ENCODE measurements at places on chromosomes 2 and 18.
A peak's percentile ranks its signal among the peaks of the same experiment; 100 is the strongest.

- DNase-seq, result no peak
Measured at GRCh38 chr18:77046994-77047393, 85.6 kb downstream of the MBP start.

DNA sequence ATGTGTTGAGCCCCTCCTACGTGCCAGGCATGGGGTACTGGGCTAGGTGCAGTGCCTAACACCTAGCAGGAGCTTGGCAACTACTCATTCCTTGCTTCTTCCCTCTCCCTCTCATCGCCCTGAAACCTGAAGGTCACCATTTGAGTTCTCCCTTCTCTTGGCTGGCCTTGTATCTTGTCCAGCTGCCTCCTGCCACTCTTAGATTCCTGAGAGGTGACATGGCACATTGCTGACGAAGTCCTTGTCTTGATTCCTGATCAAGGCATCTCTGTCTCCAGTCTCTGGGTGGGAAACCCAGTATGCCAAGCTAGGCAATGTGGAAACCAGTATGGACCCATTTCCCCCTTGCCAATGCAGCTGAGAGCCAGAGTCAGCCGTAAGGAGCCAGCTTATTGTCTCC lies 9.0 kb upstream of the EFR3B start:
- DNase-seq, result no peak

GRCh38 chr2:103823847-103824246 lies 1030.1 kb upstream of the POU3F3 start:
- DNase-seq, result no peak

GRCh38 chr2:238905644-238906043 lies 57.8 kb downstream of the TWIST2 start:
- DNase-seq, result no peak

DNA sequence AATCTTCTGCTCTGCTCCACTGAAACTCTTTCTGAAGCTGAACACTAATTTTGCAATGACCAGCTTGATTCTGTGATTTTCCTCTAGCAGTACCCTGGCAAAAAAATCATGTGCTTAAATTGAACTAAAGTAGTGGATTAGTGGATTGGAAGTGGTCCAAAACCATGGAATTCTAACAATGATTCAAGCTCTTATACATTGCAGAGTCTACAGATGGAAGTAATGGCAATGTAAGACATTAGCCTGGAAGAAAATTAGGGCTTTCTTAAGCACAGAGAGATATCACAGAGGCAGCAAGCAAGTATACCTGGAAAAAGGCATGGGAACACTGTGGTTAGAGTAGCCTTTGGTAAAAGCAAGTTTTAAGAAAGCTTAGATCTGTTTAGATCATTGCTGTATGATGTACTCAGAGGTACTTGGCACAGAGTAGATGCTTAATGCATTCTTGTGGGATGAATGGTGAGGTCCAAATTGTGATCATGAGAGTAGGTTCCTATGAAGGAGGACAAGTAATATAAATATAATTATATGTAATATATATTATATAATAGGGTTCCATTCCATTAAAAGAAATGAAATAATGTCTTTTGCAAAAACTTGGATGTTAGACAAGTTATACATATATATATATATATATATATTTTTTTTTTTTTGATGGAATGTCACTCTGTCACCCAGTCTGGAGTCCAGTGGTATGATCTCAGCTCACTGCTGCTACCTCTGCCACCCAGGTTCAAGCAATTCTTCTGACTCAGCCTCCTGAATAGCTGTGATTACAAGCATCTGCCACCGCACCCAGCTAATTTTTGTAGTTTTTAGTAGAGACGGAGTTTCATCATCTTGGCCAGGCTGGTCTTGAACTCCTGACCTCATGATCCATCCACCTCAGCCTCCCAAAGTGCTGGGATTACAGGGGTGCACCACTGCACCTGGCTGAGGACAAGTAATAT lies 172.2 kb upstream of the SCN7A start:
- DNase-seq, result peak; percentile 63

DNA sequence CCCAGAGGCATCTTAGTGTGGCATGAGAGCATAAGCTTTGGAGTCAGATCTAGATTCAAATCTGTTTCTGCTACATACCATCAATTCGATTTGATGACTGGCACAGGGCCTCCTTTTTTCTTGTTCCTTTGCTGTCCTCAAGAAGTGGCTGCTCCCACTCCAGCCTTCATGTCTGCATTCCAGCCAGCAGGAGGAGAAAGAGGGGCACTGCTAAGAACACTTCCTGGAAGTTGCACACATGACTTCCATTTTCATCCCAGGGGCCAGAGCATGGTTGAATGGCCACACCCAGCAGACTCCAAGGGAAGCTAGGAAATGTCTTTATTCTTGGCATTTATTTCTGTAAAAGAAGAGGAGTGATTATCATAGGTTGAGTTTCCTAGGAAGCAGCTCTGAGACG lies 50.4 kb downstream of the EML6 start:
- DNase-seq, result peak; percentile 31

DNA sequence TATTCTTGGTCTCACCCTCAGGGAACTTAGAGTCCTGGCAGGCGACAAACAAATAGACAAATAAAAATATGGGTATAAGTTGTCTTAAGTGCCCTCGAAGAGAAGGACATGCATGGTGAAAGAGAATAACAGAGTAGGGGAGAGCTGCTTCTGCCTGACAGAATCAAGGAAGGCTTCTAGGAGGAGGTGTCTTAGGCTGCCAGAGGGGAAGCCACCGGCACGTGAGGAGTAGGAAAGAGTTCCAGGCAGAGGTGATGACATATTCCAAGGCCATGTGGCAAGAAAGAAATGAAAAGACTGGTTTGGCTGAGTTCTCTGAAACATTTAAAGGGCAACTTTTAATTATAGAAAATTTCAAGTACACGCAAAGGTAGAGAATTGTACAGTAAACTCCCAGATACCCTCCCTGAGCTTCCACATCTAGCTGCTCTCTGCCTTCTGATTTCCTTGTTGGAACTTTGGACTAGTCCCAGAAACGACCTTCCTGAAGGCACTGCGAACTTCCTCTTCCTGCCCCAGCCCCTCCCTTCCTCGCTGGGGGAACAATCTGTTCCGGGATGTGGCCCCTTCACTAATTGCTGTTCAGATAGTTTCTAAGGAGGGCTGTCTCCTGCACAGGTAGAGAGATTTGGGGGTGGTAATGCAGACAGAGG lies 91.7 kb downstream of the DYSF start:
- no peak for DNase-seq

DNA sequence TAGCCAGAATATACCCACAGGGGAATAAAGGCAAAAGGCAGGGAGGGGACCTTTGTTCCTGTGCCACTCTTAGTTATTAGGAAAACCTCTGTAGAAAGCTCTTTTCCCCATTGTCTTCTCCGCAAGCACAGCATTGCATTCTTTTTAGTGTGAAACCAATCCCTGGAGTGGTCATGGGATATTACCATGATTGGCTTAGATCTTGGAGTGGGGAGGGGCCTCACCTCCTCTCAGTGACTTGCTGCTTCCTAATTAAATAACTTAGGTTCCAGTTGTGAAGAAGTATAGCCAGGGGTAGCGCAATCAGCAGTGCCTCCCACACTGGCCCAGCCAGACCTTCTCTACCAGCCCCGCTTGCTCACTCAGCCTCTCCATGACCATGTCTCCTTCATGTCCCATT lies 49.9 kb upstream of the AFF3 start:
- DNase-seq, result no peak

- peak; percentile 40 for DNase-seq
Measured at GRCh38 chr2:191845248-191845715, 1.6 kb downstream of the CAVIN2 start.

- DNase-seq, result no peak
Measured at GRCh38 chr2:218263817-218264641, 3.2 kb downstream of the GPBAR1 start.

GRCh38 chr18:22207021-22207758 lies 37.8 kb downstream of the GATA6 start:
- no peak for DNase-seq

DNA sequence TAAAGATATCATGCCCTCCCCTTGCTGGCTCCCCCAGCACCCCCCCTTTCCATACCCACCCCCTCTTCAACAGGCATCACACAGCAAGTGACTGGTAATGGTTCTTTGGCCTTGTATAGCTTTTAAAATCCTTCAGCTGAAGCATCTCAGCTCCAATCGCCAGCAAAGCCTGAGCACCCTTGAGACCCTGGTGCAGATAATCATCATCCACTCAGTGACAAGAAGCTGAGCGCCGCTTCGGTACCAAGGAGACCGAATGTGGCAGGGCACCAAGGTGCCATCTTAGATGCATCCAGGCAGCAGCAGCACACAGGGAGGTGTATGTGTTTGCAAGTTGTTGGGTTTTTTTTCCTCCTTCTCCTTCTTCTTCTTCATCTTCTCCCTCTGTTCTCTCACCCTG lies 232.7 kb downstream of the BCL11A start:
- no peak for DNase-seq

- no peak for DNase-seq
Measured at GRCh38 chr2:190722061-190722759, 73.3 kb downstream of the NAB1 start.

- DNase-seq, result peak; percentile 14
Measured at GRCh38 chr2:217836901-217837491, 165.8 kb downstream of the TNS1 start.

DNA sequence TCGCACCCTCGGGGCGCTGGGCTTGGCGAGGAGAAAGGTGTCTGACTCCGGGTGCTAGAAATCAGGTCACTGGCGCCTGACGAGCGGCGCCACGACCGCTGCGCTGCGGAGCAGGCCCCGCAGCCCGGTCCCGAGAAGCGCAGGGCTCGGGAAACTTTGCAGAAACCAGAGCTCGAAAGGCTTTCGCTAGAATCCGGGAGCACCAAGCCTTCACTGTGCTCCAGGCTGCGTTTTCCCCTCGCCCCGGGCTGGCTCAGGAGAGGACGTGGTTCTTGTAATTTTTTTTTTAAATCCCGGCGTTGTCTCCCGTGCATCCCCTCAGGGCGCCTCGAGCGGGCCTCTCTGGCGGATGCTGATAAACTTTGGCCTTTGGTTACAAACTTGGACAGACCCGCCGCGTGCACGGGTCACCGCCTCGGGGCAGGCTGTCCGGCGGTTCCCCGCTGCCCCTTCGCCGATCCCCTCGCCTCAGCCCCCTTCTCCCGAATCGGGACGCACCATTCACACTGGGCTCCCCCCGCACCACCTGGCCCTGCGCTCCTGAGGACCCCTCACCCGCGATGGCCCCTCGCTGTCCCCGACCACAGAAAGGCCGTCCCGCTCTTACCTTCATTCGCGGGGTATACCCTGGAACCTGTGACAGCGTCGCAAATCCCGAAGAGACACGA lies 419 bp downstream of the EPHA4 start:
- peak; percentile 50 for DNase-seq

DNA sequence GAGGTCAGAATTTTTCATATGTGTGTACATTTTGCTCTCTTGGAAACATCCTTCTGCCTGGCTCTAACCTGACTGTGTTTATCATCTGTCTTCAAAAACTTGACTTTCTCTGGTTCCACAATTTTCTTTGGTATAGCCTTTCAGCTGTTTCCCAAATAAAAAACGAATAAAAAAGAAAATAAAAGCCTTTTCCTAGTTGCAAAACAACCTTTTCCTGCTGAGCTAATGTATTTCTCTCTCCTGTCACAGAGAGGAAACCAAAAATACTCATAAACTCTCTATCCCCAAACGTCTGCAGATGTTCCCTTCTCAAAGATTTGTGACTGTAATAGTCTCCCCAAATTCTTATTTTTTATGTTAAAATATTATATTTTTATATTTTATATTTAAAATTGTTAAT lies 505.3 kb upstream of the SLC39A10 start:
- DNase-seq, result no peak

- DNase-seq, result no peak
Measured at GRCh38 chr2:183259921-183260320, 135.7 kb downstream of the NUP35 start.

GRCh38 chr2:6960659-6961058 lies 43.4 kb downstream of the RNF144A start:
- DNase-seq, result no peak

GRCh38 chr2:3121601-3122000 lies 256.0 kb downstream of the EIPR1 start:
- no peak for DNase-seq

GRCh38 chr2:142756430-142756829 lies 121.0 kb upstream of the KYNU start:
- DNase-seq, result peak; percentile 33

DNA sequence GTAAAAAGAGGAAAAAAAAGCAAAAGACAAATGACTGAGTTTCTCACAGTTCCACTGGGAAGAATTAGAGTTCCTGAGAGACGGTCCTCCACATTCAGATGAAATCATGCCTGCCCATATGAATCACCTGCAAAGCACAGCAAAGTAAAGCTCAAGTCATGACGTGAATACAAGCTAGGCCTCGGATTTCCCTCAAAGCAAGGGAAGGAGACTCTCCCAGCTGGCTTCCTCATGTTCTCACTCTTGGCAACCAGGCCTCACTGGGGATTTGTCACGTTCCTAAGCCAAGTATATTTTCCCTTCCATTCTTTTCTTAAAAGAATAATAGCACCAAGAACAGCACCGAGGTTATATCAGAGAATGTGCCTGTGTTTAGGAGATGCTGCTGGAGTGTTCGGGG lies 47.0 kb downstream of the CYP27C1 start:
- peak; percentile 79 for DNase-seq

- no peak for DNase-seq
Measured at GRCh38 chr2:30235859-30236535, 4.7 kb downstream of the LBH start.

DNA sequence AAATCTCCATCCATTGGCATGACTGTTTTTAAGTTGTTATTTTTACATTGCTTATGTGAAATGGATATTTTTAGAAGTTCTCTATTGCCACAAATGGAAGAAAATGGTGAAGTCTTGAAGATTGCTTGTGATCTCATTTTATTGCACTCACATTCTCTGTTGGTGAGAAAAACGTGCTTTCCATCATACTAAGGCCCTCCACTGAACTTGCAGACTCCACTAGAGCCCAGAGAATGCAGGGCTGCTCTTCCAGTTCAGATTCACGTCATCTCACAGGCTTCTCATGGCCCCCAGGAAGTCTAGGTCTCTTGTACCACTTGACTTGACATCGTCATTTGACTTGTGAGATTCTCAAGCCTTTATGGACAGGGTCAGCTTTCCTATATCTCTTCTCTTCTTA lies 254.8 kb upstream of the COPS8 start:
- no peak for DNase-seq

DNA sequence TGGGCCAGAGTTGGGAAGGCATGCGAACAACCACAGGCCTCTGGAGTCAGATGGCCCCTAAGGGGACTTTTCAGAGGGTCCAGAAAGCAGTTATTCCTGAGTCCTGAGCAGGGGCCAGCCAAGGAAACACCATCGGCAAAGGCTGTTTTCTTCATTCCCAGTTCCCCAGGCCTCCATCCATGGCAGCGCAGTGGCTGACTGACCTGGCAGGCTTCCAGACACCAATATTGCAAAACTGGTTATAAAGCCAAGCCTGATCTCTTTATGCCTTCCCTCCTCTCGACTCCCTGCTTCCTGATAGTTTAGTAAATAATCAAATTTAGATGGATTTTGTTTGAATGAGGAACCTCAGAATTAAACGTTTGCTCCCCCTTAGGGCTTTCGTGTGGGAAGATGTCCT lies 133.4 kb upstream of the ITGA6 start:
- no peak for DNase-seq

GRCh38 chr2:239667431-239667985 lies 266.7 kb upstream of the HDAC4 start:
- DNase-seq, result no peak

All from EL (cell line).